ENCODE measurements at places on chromosomes 2 and 18.

DNA sequence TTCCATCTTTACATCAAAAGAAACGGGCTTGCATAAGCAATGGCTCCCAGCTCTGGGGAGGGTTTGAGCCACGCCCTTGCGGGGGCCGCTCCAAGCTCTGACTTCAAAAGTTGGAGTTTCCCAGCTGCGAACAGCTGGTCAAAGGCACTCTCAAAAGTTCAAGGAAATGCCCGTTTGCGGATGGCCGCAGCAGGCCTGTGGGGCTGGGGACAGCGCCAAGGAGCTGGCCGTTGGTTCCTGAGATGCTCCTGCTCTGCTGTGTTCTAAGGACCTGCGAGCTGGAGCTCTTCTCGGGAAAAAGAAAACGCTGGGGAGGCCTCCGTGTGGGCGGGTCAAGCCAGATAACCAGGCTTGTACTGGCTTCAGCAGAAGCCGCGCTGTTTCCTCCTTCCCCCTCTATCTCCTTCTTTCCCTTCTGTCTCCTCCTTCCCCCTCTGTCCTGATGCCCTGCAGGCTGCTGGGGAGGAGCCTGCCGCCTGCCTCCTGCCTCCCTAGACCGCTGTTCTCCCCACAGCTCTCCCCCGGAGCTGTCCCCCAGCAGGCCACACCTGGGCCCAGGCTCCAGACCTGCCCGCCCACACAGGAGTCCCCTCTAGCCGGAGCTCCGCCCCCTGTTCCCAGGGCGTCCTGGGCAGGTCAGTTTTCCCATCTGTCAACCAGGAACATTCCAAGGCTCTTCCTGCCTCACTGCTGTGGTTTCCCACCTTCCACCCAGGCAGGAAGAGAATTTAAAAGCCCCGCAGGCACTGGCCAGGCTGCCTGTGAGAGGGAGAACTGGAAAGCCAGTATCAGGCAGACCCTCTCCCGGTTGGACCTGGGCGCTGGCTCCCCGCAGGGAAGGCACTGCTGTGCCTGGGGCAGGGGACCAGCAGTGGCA, 14.1 kb downstream of the KLF11 start:
- DNase-seq: no peak

DNA sequence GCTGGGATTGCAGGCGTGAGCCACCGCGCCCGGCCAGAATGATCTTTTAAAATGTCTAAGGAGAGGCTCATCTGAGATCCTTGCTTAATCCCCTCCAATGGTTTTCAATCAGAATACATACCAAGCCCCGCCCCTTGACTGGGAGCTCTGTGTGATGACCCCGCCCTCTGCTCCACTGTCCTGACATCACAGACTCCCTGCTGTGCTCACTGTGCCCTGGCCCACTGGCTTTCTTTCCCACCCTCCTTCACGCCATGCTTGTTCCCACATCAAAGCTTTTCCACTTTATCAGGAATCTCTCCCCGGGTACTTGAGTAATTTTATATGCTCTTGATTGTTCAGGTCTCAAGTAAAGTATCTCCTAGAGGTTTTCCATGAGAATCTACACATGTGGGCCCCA, 762.3 kb upstream of the ID2 start:
- DNase-seq: no peak

DNA sequence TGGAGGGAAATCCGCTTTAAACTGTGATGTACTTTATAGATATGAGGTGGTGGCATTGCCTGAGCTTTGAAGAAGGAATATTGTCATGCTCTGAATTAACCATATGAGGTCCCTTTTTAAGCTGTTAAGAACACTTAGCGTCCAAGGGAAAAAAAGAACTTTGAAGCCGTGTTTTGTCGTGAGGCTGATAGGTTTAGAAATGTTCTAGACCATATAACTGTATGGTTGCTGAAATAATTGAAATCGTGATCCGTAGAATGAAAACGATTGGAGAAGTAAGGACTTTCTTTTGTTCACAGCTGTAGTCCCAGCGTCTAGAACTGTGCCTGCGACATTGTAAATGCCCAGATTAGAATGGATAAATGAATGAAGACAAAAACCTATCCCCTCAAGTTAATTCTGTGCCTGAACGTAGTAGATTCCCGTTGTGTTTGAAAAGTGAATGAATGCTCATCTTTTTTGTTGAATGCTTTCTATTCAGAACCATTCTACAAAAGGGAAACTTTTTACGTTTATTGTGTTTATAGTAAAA, 1.5 kb downstream of the SMCHD1 start:
- DNase-seq: no peak

GRCh38 chr18:70128271-70128670, 77.2 kb downstream of the RTTN start:
- no peak for DNase-seq

- DNase-seq: no peak
Observed at GRCh38 chr2:76946631-76947145, 575.5 kb downstream of the LRRTM4 start.

DNA sequence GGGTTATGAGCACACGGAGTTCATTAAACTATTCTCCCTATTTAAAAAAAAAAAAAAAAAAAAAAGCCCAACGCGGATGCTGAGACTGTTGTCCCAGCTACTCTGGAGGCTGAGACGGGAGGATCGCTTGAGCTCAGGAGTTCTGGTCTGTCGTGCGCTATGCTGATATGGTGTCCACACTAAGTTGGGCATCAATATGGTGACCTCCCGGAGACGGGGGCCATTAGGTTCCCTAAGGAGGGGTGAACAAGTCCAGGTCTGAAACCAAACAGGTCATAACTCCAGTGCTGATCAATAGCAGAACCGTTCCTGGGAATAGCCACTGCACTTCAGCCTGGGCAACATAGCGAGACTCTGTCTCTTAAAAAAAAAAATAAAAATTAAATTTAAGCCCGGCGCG, 12.9 kb upstream of the ANKRD53 start:
- DNase-seq: no peak

GRCh38 chr18:62341473-62341872, 16.4 kb downstream of the TNFRSF11A start:
- DNase-seq: no peak

DNA sequence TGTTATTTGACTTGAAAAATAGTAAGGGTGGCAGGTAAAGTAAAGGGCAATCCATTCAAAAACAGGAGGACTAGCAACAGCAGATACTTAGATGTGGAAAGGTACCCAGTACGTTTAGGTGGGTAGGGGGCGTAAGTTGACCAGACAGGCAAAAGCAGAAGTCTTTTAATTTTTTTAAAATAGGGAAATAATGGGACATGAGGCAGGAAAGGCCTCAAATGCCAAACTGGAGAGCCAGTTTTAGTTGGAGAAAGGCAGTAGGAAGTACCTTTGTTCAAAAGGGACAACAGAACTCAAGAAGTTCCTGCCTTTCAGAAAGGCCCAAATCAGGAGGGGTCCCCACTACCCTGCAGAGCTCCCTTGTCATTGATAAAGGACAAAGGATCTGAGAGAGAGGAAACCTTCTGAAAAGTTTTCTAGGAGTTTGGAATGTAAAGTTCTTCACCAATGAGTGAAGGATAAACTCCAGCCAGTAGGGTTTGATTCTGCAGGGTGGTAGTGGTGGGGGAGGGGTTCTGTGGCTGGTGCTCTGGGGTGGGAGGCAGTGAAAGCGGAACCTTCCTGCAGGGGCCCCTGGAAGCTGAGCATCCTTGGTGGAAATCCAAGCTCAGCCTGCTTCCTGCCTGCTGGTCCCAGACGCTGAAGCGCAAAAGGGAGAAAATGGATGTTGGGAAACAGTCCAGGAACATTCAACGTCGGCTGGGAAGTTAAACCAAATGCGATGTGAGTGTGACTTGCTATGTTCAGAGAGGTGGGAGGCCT, 40.1 kb downstream of the TMEM17 start:
- DNase-seq: no peak

DNA sequence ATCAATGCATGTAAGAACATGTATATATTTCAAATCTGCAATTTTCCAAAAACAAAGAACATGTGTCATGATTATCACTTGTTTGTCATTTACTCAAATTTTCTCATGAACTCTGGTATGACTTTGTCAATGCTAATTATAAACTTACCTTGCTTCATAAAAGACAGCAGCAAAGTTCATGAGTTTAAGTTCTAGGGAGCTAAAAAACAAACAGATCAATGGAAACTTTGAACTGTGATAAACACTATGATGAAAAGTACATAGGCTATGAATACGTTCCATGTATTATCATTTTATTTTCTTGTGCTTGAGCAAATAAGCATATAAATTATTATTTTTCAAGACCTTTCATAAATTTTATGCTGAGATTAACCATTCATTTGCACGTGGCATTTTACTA, 940.8 kb downstream of the MBD2 start:
- DNase-seq: no peak

DNA sequence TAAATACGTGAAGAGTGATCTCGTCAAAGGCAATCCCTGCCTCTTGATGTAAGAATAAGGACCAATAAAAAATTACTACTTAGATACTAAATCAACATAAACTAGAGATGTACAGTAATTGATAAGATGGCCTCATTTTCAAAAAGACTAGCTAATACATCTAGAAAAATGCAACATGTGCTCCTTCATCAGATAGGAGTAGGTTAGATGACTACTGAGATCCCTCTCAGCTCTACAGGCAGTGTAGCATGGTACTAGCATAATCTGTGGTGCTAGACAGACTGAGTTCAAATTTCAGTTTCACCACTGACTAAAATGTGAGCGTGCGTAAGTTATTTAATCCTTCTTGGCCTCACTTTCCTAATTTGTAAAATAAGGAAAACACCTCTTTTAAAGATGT, 82.6 kb upstream of the FRZB start:
- DNase-seq: no peak

DNA sequence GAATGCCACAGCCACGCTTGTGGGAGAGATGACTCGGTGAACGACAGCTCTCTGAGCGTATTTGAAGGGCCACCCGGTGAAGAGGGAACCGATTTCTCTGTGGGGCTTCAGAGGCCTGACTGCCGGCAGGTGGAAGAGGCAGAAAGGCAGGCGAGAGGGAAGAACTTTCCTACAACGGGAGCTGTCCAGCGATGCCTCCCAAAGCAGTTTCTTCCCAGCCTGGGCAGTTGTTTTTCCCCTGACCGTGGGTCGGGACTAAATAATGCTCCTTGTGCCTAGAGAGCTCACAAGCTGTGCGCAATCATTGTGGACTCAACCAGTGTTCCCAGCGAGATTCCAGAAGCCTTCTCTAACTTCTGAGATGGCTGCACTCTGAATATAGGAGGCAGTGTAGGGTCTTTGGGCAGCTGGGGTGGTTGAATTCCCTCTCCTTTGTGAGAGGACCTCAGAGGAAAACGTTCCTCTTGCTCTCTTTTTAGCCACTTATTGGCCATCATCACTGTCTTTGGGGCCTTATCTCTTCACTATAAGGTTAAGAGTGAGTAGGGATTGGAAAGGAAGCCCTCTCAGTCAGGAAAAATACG, 710 bp downstream of the SEC11C start:
- no peak for DNase-seq

DNA sequence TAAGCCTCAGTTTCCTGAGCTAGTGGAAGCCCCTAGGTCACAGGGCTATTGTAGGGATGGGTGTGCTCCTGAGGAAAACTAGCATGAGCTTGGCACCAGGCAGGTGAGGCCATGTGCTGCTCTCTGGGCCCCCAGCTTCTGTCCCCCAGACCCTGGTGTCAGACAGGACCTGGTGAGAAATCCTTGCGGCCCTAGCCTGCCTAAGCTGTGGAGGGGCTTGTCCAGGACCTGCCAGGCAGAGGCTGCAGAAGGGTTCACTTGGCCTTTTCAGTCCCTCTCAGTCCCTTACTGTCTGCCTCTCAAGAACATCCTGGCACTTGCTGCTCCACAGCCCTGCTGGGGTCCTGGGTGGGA, 58.4 kb downstream of the ZFP36L2 start:
- DNase-seq: no peak

DNA sequence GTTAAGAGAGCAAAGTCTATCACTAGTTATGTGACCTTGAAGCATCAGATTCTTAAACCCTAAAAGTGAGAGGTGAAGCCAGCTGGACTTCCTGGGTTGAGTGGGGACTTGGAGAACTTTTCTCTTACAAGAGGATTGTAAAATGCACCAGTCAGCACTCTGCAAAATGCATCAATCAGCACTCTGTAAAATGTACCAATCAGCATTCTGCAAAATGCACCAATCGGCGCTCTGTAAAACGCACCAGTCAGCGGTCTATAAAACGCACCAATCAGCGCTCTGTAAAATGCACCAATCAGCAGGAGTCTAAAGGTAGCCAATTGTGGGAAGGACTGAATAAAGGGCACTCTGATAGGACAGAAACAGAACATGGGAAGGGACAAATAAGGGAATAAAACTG, 291.6 kb upstream of the FAM98A start:
- DNase-seq: no peak

- peak; percentile 16 for DNase-seq
Observed at GRCh38 chr2:26640331-26640745, 828 bp downstream of the CIB4 start.

DNA sequence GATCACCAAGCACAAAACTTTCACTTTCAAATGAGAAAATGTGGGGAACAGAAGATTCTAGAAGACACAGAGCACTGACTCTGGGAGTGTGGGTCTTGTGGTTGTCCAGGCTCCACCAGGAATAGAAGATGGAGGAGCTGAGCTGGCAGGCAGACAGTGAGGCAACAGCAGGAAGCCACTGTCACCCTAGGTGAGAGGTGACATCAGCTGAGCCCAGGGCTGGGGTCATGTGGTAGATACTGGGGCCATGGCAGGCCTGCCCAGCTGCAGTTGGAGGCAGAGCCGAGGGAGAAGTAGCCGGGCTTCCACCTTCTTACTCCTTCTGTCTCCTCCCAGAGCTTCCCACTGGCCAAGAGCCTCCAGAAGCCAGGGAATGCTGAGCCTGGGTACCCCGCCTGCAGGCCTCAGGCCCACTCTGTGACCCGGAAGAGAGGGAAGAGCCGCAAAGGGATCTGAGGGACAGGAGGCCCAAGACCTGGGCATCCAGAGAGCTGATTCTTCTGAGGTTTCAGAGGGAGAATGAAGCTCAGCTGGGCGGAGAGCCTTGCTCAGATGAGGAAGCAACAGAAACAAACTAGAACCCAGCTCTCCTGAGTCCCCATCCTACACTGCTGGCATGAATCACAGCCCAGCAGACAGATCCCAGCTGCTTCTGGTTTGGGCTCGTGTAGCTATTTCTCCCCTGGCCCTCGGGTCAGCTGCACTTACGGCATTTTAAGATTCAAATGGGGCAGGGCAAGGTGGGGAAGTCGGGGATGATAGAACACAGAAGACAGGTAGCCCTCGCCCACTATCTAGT, 39.8 kb upstream of the ASAP2 start:
- DNase-seq: no peak

GRCh38 chr2:64391424-64391823, 62.5 kb upstream of the LGALSL start:
- no peak for DNase-seq

GRCh38 chr2:239676716-239677452, 276.1 kb upstream of the HDAC4 start:
- DNase-seq: no peak

DNA sequence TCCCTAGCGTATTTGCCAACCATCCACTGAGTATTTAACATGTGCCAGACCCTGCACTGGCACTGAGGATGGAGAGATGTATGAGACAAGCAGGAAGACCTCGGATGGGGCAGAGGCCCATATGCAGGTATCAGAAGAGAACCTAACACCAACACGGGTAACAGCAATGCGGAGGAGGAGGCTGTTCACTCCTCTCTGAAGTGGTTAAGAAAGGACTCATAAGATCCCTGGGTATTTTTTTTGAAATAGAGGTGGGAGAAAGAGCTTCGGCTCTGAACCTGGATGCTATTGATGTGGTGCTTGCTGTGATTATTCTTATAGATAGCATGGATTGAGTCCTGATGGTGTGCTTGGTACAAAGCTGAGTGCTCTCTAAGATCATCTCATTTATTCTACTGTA, 418.3 kb downstream of the LPIN1 start:
- no peak for DNase-seq

All from activated effector memory CD4-positive, alpha-beta T cell treated with anti-CD3 and anti-CD28 coated beads, Interleukin-2, amount 50 U/mL, for 16 hours (primary cell).